Colonic mucosa (tissue), 4 donors: ENCODE measurements at places on chromosomes 3 and 15.

GRCh38 chr3:10998542-10998941 lies 6.0 kb downstream of the SLC6A1 start:
- DNase-seq: no peak

DNA sequence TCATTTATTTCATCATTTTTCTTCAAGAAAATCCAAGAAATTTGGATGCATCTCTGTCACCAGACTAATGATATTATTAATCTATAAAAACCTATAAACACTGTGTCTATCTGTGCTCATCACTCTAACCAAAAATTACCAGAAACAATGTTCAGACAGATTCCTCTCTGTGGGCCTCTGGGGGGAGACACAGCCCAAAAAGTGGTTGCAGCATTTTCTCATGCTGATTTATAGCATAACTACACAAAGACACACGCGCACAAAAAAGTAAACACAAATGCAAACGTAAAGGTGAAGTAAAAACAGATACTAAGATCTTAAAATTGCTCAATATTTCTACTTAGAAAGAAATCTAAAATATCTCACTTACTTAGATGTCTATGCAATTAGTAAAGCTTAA lies 976.0 kb downstream of the GBE1 start:
- no peak for DNase-seq

- DNase-seq: no peak
Observed at GRCh38 chr3:100270215-100270583, 9.4 kb downstream of the TBC1D23 start.

DNA sequence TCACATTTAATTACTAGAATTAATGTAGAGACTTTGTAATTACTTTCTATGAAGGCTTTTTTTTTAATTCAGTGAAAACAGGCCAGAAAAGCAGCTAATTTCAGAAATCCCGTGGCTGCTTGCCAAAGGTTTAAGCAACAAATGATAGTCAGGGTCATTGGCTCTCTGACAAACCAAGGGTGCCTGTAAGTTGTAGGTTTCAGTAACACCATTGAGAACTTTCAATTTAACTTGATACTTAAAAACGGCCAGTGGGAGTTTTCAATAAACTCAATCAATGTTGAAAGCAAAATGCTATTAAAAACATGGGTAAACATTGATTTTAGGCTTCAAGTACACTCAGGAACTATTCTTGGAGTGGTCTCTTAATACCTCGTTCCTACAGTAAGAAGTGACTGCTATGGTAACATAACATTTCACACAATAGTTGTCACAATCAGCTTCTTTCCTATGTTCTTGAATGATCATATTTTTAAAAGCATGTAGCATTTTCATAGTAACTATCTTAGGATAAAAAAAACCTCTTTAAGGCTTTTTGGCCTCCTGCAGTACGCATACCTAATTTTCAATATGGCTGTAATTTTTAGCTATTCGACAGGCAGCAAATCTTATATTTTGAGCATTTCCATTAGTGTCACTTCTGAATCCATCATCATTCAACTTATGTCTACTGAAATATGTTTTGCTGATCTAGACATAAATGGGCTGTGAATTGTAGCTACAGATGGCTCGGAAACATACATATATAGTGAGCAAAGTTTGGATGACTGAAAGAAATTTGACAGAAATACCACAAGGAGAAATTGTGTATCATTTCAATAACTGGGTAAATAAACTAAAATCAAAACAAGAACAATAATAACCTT lies 592.1 kb upstream of the GBE1 start:
- no peak for DNase-seq
